ENCODE measurements at places on chromosomes 3 and 15. TPM values are rescaled to one million over a fixed set of nuclear protein-coding genes. Genes with fewer than 3 reads are reported as not detected.

- H3K4me3 ChIP-seq: no peak overlapping the region
- no peaks in the 10 kb centered on the region for H3K4me1 ChIP-seq
- no peaks in the 10 kb centered on the region for H3K36me3 ChIP-seq
- H3K27me3 ChIP-seq: no peaks in the 10 kb centered on the region
- H3K27ac ChIP-seq: no peak overlapping the region
- no peak for DNase-seq
Measured at GRCh38 chr3:161560008-161560637, 63.5 kb downstream of the OTOL1 start.

ACTRT3 gene
- total RNA-seq: 0.70 TPM

DNA sequence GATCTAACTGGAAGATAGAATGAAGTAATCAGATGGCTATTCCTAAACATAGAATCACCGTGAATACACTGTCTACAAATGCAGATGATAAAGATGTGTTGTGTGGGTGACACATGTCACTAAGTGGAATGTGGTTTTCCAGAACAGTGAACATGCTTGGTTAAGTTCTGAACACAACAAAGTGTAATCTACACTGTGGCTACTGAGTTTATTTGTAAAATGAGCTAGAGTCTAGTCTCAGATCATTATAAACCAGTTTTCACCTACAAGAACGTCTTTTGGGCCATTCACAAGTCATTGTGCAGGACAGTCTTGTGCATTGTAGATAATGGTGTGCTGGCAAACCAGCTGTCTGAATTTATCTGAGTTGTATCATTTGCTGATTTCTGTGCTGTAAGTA is 35.3 kb downstream of the OXNAD1 start:
- no peak overlapping the region for H3K4me3 ChIP-seq
- no peak for DNase-seq
- peaks cover 10% of the 10 kb centered on the region for H3K36me3 ChIP-seq

GRCh38 chr3:48636149-48636655 is 941 bp upstream of the SLC26A6 start:
- peaks cover 19% of the 10 kb centered on the region for H3K4me1 ChIP-seq
- peaks cover 7% of the 10 kb centered on the region for H3K36me3 ChIP-seq
- DNase-seq: no peak
- H3K4me3 ChIP-seq: peak overlapping the region; percentile 97
- H3K27me3 ChIP-seq: no peaks in the 10 kb centered on the region
- peak overlapping the region; percentile 82 for H3K27ac ChIP-seq

GRCh38 chr3:101902041-101902440 is 52.7 kb downstream of the NFKBIZ start:
- no peaks in the 10 kb centered on the region for H3K4me1 ChIP-seq
- no peak overlapping the region for H3K27ac ChIP-seq
- H3K27me3 ChIP-seq: no peaks in the 10 kb centered on the region
- DNase-seq: no peak
- H3K36me3 ChIP-seq: no peaks in the 10 kb centered on the region

GRCh38 chr15:90040618-90041017 is 39.5 kb downstream of the ZNF710 start:
- H3K27me3 ChIP-seq: no peaks in the 10 kb centered on the region
- peak; percentile 42 for DNase-seq
- peak overlapping the region; percentile 86 for H3K27ac ChIP-seq
- H3K4me1 ChIP-seq: peaks cover 55% of the 10 kb centered on the region
- peak overlapping the region; percentile 28 for H3K4me3 ChIP-seq
- H3K36me3 ChIP-seq: no peaks in the 10 kb centered on the region

- DNase-seq: no peak
- H3K36me3 ChIP-seq: peaks cover 38% of the 10 kb centered on the region
- H3K27me3 ChIP-seq: no peaks in the 10 kb centered on the region
- H3K4me3 ChIP-seq: no peak overlapping the region
- no peaks in the 10 kb centered on the region for H3K4me1 ChIP-seq
- no peak overlapping the region for H3K27ac ChIP-seq
Measured at GRCh38 chr15:40543082-40543481, 21.8 kb downstream of the CCDC32 start.

ABHD10 gene
- 24.7 TPM for total RNA-seq

- H3K27me3 ChIP-seq: no peaks in the 10 kb centered on the region
- H3K4me1 ChIP-seq: no peaks in the 10 kb centered on the region
- no peaks in the 10 kb centered on the region for H3K36me3 ChIP-seq
- no peak overlapping the region for H3K27ac ChIP-seq
- no peak for DNase-seq
Measured at GRCh38 chr3:180252683-180253082, 215.9 kb upstream of the PEX5L start.

ISLR2 gene
- total RNA-seq: 0.56 TPM

UTS2B gene
- total RNA-seq: 0.89 TPM

- H3K27me3 ChIP-seq: no peaks in the 10 kb centered on the region
- peaks cover 57% of the 10 kb centered on the region for H3K4me1 ChIP-seq
- peak overlapping the region; percentile 16 for H3K27ac ChIP-seq
- DNase-seq: no peak
Measured at GRCh38 chr3:179608931-179609720, 4.5 kb downstream of the NDUFB5 start.

RASGRF1 gene
- 1.3 TPM for total RNA-seq

DNA sequence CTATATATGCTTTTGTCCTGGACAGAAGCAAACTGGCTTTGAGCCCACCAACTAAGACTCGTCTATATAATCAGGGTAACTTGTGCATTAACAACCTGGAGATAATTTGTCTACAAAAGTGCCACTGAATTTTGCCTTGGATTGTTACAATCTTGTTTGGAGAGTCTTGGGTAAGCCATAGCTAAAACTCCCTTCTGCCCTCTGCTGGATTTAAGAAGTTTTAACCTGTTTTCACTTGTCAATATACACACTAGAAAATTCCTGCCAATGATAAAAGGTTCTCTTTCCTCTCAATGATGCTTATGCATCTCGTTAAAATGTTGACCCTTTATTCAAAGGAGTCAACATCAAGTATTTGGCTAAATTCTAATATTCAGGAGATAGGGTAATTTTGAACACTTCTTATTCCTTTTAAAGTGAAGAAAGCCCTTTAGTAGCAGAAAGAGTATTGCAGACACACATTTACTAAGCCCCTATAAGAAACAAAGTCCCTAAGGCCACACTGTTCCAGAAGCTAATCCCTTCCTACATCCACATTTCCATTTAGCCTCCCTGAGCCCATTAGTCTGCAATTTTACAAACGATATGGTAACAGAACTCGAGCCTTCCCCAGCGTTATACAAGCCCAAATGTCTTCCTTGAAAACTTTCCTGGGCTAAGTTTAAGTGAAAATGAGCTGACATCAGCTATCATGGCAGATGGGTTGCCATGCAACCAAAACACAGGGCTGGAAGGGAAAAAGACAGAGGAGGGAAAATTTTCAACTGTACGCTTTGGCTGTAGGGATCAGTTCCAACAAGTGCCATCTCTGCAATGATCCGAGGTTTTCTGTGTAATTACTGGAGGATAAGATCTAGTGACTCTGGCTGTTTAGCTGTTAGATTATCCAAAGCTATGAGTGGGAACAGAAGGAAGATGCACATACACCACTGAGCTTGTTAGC is 75.9 kb upstream of the FGF12 start:
- no peaks in the 10 kb centered on the region for H3K4me1 ChIP-seq
- H3K27ac ChIP-seq: no peak overlapping the region
- H3K4me3 ChIP-seq: no peak overlapping the region
- no peaks in the 10 kb centered on the region for H3K27me3 ChIP-seq
- DNase-seq: no peak
- H3K36me3 ChIP-seq: no peaks in the 10 kb centered on the region

DNA sequence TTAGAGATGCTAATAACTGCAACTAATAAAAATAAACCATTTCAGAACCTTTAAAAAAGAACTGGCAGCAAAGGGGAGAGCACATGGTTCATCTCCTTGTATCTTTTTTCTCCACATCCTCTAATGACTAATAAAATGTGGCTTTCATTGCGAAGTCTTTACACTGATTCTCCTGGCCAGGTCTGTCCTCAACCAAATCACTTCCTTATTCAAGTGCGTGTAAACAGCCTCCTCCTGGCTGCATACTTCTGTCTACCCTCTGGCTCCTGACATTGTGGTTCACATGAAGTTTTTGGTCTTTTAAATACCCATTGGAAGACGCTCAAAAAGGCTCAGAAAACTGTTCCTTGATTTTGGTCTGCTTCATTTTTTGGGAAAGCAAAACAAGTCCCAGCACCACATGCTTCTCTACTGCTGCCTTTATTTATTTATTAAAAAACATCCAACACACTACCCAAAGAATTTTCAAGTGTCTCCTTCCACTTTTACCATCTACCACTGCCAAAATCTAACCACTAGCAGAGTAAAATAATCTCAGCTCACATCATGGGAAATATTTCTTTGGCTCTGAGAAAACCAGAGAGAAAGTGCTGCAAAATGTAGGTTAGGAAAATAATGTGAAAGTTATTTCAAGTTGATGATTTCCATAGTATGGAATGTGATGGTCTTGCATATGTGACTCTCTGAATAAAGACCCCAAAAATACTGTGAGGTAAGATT is 85.1 kb downstream of the EFL1 start:
- no peaks in the 10 kb centered on the region for H3K27me3 ChIP-seq
- no peaks in the 10 kb centered on the region for H3K4me1 ChIP-seq
- no peak overlapping the region for H3K4me3 ChIP-seq
- no peak overlapping the region for H3K27ac ChIP-seq

DNA sequence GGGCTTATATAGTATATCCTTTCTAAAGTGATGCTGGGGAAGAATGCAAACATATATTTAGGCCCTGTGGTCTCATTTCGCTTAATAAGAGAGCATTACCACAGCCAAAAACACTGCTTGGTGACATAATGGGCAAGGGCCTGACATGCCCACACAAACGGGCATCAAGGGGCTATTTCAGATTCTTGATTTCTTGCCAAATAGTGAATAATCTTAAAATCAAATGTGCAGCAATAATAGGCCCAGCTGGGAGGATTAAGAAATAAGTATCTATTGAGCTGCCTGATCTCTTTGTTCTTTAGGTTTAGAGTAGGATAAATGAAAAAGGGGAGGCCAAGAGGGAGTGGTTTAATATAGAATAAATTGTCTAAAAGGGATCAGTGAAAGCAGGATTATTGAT is 241.0 kb upstream of the GBE1 start:
- no peak overlapping the region for H3K27ac ChIP-seq
- H3K4me1 ChIP-seq: no peaks in the 10 kb centered on the region
- no peaks in the 10 kb centered on the region for H3K27me3 ChIP-seq
- DNase-seq: no peak
- no peak overlapping the region for H3K4me3 ChIP-seq

ANKRD34C gene
- not detected for total RNA-seq

TYRO3 gene
- total RNA-seq: 20.7 TPM
